Spinal cord (tissue), 10 donors: ENCODE measurements at places on chromosomes 6 and 20. TPM values are rescaled to one million over a fixed set of nuclear protein-coding genes. Genes with fewer than 3 reads are reported as not detected.

GRCh38 chr6:169291646-169292337, 38.1 kb upstream of the THBS2 start:
- DNase-seq: no peak

- DNase-seq: peak; percentile 87
These were observed 11.6 kb downstream of the PTPRT start for GRCh38 chr20:43178080-43178479.

DNA sequence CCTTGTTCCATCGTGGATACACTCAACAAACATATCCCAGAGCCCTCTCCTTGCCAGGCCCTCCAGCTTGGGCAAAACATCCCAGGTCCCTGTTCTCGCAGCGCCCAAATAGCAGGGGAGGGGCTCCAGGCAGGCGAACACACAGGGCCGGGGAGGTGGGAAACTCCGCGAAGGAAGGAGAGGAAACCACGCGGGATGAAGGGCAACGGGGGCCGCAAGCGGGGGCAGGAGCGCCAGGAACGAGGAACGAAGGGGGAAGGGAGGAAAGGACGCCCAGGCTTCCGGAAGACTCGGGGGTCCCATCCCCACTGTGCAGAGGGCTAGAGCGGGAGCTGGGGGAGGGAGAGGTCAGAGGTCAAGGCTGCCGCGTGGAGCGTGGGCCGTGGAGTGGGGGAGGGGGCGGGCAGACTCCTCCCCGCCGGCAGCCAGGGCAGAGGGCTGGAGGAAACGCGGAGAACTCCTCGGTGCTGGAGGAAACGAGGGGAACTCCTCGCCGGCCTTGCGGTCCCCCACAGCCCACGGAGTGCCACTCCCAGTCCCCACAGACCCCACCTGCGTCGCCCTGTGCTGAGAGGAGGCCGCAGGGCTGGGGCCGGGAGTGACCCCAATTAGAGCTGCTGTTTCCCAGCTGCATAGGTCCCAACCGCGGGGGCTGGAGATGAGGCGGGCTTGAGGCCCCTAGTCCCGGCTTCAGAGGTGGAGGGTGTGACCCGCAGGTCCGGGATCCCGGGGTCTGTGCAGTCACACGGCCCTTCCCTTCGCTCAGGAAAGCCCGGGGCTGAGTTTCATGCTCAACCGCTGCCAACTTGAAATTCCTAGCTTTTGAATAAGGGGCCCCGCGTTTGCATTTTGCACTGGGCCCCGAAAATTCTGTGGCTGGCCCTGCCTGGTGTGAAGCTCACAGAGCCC, 1.2 kb upstream of the RBM38 start:
- DNase-seq: no peak

DNA sequence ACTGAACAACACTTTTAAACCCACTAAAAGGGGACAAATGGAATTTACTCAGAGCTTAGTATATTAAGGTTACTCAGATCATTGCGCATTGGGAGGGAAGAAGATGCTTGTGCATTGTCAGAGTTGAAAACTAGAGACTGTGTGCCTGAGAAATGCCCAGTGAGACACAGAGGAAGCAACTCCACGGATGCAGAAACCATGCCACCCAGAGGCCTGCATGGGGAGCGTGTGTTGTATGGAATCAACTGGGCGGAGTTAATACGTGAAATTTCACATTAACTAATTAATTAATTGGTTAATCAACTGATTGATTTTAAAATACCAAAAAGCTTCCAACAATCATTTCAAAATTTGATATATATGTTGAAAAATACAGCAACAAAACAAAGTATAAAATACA, 391.6 kb downstream of the PLCB1 start:
- DNase-seq: no peak

GRCh38 chr6:103858003-103858402, 1001.7 kb downstream of the HACE1 start:
- no peak for DNase-seq

DNA sequence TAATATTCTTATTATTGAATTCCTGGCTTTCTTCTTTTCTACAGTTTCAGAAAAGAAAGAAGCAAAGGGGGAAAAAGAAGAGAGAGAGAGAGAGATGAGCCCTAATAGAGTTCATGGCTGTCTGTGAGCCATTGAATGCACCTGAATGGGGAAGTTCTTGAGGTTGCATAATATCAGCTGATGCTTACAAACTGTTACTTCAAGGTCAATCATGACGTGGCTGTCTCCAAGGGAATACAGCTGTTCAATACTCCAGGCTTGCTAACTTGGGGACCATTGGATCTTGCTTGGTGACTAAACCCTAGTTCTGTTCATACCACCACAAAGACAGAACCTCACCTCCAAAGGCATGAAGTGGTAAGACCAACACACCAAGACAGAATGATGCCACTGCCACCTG, 180.4 kb downstream of the ADGRG6 start:
- no peak for DNase-seq

DNA sequence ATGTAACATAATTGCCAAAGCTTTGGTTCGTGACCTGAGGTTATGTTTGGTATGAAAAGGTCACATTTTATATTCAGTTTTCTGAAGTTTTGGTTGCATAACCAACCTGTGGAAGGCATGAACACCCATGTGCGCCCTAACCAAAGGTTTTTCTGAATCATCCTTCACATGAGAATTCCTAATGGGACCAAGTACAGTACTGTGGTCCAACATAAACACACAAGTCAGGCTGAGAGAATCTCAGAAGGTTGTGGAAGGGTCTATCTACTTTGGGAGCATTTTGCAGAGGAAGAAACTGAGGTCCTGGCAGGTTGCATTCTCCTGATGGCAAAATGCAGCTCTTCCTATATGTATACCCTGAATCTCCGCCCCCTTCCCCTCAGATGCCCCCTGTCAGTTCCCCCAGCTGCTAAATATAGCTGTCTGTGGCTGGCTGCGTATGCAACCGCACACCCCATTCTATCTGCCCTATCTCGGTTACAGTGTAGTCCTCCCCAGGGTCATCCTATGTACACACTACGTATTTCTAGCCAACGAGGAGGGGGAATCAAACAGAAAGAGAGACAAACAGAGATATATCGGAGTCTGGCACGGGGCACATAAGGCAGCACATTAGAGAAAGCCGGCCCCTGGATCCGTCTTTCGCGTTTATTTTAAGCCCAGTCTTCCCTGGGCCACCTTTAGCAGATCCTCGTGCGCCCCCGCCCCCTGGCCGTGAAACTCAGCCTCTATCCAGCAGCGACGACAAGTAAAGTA, 547 bp upstream of the ESR1 start:
- DNase-seq: no peak

DNA sequence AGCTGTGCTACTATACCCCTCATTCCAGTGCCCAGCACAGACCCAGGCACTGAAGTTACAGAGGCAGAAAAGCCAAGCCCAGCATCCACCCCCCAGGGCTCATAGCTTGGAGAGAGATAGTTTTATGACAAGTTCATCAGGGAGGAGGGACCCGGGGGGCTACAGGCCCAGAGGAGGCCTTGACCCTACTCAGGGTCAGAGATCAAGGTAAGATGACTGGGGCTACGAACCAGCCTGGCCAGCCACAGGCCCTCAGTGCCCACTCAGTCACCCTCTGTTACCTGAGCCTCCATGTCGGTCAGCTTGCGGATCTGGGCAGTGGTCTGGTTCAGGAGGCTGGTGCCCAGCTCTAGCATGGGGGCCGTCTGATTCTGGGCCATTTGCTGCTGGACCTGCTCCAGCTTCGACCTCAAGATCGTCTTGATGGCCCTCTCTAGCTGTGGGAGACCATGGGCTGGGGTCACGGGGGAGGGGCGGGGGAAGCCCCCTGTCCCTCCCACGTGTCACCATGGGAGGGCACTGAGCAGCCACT, 26.1 kb downstream of the ANGPT4 start:
- DNase-seq: no peak

DNA sequence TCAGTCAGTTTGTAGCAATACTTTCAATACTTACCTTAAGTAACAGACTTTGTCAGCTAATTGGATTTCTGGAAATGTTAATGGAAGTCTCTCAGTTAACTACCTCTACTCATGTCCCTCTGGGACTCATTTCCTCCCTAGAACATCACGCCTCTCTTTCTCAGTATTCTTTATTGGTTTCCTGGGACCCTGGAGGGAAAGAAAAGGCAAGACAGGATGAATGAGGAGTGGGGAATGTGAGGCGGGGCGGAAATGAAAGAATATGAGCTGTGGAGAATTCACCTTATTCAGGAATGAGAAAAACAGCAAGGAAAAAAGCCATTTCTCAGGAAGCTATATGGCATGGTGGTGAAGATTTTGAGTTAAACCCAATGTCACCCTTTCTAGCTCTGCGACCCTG, 62.7 kb downstream of the ANKS1A start:
- peak; percentile 94 for DNase-seq

DNA sequence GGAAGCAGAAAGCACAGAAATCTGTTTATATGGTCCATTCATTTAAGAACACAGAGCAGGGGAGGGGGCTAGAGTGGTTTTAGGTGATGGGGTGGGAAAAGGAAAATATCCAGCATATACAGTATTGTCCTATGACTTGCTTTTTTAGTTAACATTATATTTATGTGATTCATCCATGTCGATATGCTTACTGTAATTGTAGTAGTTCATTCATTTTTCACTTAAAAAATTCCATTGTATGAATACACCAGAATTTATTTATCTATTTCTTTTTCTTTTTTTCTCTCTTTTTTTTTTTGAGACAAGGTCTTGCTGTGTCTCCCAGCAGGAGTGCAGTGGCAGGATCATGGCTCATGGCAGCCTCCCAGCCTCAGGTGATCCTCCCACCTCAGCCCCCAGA, 9.6 kb upstream of the PRIM2 start:
- no peak for DNase-seq

GRCh38 chr6:9250852-9251251, 815.5 kb upstream of the SLC35B3 start:
- peak; percentile 35 for DNase-seq

DNA sequence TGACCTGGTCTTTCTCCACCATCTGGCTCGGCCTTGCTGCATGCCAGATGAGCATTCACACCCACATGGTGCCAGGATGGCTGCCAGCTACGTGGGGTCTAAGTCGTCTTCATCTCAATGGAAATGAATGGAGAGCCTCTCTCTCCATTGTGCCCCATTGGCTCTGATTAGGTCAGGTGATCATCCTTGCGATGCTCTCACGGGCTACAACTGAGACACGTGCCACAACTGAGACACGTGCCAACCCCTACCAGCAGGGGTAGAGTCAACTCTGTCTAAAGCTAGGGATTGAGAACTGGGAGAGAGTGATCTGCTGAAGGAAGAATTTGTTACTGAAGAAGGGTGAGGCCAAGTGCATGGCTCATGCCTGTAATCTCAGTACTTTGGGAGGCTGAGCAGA, 67.3 kb upstream of the RALY start:
- DNase-seq: no peak

GRCh38 chr6:118263921-118264486, 284.1 kb upstream of the PLN start:
- DNase-seq: peak; percentile 26

GRCh38 chr6:84033523-84034451, at the start of gene MRAP2:
Gene MRAP2 (plus strand): TSS chr6:84033772. CDS start chr6:84055319, 21,547 bp downstream.
- DNase-seq: no peak

DNA sequence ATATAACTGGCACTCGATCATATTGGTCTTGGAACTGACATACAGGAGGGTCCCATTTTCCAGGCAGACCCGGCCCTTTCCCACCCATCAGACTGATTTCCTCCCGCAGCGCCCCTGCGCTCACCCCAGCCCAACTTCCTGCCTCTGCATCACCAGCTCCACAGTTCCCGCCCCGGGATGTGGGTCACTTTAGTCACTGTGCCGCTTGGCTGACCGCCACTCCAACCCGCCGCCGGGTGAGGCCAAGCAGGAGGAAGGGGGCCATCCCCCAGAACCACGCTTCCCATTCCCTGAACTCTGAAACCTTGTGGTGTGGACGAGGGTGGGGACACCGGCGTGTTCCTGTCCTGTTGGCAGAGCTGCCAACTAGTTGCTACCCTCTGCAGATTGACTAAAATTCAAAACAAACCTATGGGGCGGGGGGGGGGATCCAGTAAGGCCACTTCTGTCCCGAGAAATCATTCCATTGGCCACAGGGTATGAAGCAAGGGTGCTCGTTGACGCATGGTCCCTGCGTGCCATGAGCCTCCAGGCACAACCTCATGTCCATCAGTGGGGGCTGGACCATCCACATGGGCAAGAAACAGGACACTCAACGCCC, 12.3 kb downstream of the TGM2 start:
- no peak for DNase-seq

DNA sequence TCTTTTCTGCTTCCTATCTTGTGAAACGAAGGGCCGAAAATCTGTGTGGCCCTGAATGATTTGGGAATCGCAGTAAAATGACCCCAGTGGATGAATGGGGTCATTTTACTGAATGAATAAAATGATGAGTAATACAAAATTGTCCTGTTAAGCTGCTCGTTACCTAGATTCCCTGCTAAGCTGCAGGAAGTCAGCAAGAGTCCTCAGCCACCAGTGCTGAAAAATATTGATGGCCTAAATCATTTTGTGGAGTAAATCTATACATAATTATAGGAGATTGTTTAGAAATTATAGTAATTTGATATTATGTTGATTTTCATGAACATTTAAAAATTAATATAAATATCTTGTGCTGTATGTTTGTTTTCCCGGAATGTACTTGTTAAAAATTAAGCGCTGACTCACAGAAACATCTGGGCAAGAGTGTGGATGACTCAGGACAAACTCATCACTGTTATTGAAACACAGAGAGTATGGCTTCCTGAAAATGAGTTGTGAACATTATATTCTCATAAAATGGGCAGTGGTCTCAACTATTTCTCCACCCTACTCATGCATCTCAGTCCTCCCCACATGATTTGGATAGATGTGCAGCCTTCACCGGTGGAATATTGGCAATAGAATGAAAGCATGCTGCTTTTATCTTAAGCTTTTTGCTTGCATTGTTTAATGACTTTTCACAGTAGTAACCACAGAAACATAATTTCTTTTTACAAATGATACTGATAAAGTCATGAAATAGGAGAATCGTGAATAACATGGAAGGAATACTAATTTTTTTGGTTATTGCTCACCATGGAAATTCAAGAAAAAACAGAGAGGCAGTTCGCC, 36.2 kb upstream of the RGS17 start:
- no peak for DNase-seq

DNA sequence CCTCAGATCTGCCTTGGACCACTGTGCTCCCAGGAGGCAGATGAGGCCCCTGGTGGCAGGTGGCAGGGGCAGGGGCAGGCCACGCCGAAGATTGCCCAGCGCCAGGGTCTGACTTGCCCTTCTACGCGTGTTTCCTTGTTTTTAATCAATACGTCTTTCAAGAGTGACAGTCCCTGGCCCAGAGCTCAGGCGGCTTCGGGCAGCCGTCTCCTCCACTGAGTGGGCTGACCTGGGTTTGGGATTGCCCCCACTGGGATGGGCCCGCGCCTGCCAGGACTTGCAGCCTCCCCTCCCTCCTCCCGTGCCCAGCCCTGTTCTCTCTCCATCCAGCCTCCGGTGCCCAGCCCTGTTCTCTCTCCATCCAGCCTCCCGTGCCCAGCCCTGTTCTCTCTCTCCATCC, 21.2 kb downstream of the FRMD1 start:
- no peak for DNase-seq

- DNase-seq: no peak
These were observed 9.0 kb upstream of the MLIP start for GRCh38 chr6:54102238-54102637.

The CNKSR3 gene
- polyA plus RNA-seq: 8.9 TPM

The LINC00237 gene
- 15.0 TPM for polyA plus RNA-seq

The SPATS1 gene
- polyA plus RNA-seq: 0.51 TPM

The NMBR gene
- polyA plus RNA-seq: 5.8 TPM

The OR11A1 gene
- not detected for polyA plus RNA-seq

The SMLR1 gene
- polyA plus RNA-seq: 0.21 TPM

The CALHM5 gene
- polyA plus RNA-seq: 0.82 TPM

The E2F1 gene
- 9.8 TPM for polyA plus RNA-seq

The LPIN3 gene
- 5.4 TPM for polyA plus RNA-seq
